ENCODE measurements at places on chromosomes 5 and 9. TPM values are rescaled to one million over a fixed set of nuclear protein-coding genes. Genes with fewer than 3 reads are reported as not detected.

- H3K27me3 ChIP-seq = no peaks in the 10 kb centered on the region
- H3K4me1 ChIP-seq = no peaks in the 10 kb centered on the region
- no peaks in the 10 kb centered on the region for H3K36me3 ChIP-seq
- DNase-seq = no peak
- H3K27ac ChIP-seq = no peak overlapping the region
- no peak overlapping the region for H3K4me3 ChIP-seq
These were observed 453.0 kb downstream of the EFNA5 start for GRCh38 chr5:107217721-107218130.

Gene TMEM203
- total RNA-seq = 50.6 TPM

GRCh38 chr5:15008476-15008875 is 136.9 kb upstream of the ANKH start:
- no peaks in the 10 kb centered on the region for H3K36me3 ChIP-seq
- no peak overlapping the region for H3K4me3 ChIP-seq
- H3K4me1 ChIP-seq = peaks cover 13% of the 10 kb centered on the region
- H3K27me3 ChIP-seq = no peaks in the 10 kb centered on the region
- no peak overlapping the region for H3K27ac ChIP-seq

Gene POLR3G
- 63.6 TPM for total RNA-seq

DNA sequence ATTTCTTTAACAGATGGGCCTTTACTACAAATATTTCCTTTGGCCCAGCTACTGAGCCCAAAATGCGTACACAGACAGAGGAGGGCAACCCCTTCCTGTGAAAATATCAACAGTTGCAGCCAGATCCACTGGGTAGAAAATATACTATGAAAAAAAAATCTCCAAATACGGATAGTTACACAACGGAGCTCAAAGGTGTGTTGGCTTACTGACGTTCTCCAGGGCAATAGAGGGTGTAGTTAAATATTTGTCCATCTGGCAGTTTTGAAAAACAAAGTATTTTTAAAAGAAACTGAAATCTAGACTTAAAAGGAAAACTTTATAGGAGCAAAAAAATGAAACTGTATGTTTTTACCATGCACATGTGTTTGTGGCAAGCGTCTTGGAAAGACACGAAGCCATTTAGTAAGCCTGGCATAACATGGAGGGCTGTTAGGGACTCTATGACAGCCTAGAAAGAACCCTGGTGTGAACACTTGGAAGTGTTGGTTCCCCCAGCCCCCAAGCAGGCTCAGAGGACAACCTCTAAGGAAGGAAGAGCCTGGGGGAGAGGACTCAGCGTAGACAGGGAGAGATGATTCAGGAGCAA is 157.8 kb upstream of the TRPM3 start:
- H3K4me3 ChIP-seq = no peak overlapping the region
- no peaks in the 10 kb centered on the region for H3K4me1 ChIP-seq
- H3K27me3 ChIP-seq = no peaks in the 10 kb centered on the region
- no peak for DNase-seq
- H3K27ac ChIP-seq = no peak overlapping the region

Data from WTC11 (cell line).